ENCODE measurements at places on chromosomes 5 and 9.

DNA sequence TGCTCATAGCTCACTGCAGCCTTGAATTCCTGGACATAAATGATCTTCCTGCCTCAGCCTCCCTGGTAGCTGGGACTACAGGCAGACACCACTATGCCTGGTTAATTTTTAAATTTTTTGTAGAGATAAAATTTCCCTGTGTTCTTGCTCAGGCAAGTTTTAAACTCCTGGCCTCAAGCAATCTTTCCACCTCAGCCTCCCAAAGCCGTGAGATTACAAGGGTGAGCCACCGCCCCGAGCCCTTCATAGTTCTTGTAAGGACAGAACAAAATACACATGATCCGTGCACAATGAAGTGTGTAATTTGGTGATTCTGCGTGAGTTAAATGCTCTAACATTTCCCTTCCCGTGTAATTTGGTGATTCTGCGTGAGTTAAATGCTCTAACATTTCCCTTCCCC lies 27.7 kb upstream of the MYO10 start:
- no peak for DNase-seq

GRCh38 chr5:103624035-103624480 lies 61.5 kb upstream of the NUDT12 start:
- DNase-seq, result no peak

- DNase-seq, result no peak
These were observed 13.1 kb downstream of the TMOD1 start for GRCh38 chr9:97514531-97514930.

DNA sequence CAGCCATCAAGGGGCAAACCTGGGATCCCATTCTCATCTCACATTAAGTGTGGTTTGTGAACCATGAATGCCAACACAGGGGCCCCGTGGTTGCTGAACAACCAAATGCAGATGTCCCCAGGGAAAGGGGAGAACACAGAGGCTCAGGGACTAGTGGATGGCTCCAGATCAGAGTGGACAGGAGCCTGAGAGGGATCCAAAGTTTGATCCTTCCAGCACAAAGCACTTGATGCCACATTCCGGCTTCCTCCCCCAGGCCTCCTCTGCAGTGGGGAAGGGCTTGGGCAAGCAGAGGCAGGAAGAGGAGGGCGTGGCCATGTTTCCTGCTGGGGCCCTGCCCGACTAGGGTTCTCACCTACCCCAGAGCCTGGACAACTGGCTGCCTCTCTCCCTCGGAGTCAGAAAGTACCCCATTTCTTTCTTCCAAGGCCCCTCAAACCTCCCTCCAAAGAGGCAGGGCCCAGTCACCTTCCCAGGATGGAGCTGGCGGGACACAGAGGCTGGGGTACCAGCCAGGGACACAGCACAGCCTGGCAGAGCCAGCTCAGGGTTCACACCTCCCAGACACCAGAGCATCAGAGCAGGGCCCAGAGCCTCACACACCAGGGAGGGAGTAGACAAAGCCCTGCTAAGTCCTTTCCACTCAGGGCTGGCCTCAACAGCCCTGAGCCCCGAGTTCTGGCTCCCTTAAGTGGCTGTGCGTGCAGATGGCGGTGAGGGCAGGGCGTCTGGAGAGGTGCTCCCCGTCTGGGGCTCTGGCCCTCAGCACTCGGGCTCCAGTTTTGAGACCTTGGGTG lies 4.3 kb upstream of the RNF44 start:
- DNase-seq, result peak; percentile 66

DNA sequence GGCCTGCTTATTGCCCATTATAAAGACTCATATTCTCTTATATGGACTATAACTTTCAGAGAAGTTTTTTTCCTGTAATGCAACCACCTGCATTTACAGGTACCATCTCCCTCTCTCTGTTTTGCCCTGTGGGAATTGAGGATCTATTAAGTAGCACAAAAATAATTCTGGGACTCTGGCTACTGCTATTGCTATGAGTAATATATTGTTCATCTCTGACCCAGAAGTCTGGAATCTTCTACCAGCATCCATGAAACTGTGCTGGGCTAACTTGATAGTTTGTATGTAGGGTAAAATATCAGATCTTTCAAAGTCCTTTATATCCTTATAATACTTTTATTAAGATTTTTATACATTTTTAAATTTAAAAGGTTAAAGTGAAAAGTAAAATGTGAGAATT lies 607.2 kb downstream of the EFNA5 start:
- DNase-seq, result no peak

- DNase-seq, result no peak
These were observed 20.3 kb downstream of the NEK6 start for GRCh38 chr9:124278054-124278540.

DNA sequence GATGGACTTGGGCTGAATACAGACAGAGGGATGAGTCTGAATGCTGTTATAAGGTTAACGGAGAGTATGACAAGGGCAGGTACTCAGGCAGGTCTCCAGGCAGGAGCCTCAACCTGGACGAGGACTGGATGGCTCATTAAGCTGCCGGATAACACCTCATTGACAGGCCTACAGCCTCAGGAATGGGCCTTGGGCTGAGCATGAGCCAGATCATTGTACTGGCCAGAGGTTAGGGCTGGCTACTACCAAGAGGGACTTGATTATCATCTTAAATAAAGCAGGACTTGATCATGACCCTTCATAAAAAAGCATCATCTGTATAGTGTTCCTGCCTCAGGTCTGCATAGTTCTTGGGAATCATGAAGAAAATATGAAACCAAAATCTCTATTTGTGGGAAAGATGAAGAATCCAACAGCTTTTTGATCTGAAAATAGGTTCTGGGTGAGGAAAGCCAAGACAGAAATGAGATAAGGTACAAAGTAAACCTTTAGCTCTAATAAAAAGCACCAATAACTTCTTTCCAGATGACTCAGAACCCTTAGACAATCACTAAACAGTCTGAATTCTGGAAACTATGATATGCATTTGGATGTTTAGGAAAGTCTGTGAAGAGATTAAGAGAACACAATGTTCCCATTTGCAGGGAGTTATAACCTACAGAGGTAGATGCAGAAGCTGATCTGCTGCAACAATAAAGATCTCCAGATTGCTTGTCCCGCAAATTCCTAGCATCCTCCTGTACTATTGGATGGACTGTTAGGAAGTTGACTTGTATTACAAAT lies 343.1 kb downstream of the CTNND2 start:
- DNase-seq, result no peak

- no peak for DNase-seq
These were observed 6.2 kb downstream of the TBC1D9B start for GRCh38 chr5:179901462-179901861.

- DNase-seq, result no peak
These were observed 4.0 kb upstream of the MEGF9 start for GRCh38 chr9:120718316-120718715.

- DNase-seq, result no peak
These were observed 150.1 kb downstream of the CEP120 start for GRCh38 chr5:123273095-123273494.

DNA sequence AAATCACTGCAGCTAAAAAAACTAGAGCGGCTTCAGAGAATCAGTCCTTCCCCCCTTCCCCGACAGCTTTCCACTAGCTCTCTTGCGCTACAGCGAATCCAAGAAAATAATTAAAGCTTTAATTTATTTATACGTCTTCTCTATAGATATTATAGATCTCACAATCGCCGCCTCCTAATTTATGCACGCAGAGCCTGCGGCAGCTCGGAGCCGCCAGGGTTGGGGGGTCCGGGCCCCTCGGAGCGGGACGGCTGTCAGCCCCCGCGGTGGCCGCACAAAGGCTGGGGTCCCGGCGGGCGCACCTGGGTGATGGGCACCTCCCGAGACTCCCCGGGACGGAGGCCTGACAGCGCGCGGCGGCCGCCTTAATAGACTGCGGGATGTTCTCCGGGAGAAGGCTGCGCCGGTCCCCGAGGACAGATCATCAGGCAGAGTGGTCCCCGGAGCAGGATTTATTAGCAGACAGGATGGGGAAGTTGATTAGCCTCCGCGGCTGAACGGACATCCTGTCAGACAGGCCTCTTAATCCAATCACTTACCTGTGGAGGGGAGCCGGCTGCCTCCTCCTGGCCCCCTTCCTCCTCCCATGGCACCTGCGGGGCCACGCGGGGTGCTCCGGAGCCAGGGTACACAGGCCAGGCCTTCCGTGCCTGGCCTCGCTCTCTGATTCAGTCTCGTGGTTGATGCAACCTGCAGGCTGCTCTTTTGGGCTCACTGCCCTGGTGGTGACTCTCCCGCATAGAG lies 166.8 kb downstream of the MELK start:
- DNase-seq, result no peak

DNA sequence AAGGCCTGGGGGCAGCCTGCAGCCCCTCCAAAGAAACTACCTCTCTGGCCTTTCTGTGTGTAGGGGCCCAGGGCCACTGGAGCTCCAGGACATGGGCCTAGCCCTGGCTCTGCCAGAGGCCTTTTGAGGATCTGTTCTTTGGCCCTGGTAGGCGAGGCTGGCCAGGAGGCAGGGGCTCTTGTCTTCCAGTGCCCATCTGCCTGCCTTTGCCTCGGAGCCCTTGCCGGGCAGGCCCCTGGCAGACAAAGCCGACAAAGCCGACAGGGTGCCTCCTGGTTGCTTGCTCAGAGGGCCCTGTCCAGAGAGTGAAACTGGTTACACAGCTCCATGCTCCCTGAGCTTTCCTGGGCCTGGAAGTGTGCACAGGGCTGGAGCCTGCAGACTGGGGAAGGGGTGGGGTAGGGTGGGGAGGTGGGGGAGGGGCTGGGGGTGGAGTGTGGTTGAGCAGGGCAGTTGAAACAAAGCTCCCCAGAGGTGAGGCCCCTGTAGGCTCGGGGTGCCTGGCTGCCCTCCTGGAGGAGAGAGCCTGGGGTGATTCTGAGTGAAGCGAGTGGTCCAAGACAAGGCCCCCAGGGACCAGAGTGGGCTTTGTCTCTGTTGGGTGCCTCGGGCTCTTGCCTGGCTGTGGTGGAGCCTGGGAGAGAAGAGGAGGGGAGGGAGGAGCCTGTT lies 29.3 kb downstream of the PTPA start:
- DNase-seq, result no peak

GRCh38 chr5:3836528-3836927 lies 240.9 kb downstream of the IRX1 start:
- no peak for DNase-seq

DNA sequence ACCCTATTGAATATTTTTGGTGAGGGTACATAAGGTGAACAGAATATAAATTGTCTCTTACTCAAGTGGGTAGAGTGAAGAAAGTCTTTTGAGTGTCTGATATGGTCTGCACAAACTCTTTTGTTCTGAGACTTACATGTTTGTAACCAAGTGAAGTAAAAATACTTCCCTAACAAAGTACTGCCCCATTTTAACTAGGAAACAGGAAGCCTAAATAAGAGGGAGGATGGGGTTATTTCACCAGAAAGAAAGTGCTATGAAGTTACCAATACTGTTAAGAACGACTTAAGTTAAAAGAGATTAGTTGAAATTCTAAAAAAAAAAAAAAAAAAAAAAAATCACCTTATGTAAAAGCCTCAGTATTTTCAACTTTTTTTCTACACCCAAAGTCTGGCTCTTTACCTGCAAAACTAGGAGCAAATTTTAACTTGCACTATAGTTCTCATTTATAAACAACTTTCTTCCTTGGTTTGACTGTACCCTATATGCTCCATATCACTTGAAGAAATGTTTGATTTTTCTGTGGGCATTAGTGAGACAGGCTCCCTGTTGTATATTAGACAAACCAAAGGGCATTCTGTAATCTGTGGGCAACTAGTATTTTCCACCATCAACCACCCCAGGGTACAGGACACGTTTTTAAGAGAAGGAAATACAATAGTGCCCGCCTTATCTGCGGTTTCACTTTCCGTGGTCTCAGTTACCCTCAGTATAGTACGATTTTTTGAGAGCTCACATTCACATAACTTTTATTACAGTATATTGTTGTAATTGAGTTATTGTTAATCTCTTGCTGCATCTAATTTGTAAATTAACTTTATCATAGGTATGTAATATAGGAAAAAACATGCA lies 127.7 kb downstream of the NR3C1 start:
- DNase-seq, result no peak

DNA sequence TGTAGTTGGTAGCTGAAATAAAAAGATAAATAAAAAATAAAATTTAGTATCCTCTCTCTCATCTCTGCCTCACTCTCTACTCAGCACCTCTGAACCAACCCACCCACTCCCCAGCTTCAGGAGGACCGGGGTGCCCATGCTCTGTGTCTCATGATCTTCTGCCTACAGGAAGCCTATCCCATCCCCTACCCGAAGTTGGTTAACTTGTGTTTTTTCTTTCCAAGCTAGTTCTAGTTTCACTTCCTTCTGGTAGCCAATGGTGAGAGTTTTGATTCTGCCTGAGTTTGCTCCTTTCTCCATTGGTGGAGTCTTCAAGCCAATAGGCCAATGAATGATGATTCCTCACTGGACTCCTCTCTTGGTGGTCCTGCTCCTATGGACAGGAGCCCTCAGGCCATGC lies 32.1 kb downstream of the SNX24 start:
- DNase-seq, result no peak

- DNase-seq, result no peak
These were observed 692.3 kb downstream of the PTPRD start for GRCh38 chr9:9920425-9921060.

- DNase-seq, result no peak
These were observed 4.1 kb upstream of the ADRA1B start for GRCh38 chr5:159912033-159912800.

DNA sequence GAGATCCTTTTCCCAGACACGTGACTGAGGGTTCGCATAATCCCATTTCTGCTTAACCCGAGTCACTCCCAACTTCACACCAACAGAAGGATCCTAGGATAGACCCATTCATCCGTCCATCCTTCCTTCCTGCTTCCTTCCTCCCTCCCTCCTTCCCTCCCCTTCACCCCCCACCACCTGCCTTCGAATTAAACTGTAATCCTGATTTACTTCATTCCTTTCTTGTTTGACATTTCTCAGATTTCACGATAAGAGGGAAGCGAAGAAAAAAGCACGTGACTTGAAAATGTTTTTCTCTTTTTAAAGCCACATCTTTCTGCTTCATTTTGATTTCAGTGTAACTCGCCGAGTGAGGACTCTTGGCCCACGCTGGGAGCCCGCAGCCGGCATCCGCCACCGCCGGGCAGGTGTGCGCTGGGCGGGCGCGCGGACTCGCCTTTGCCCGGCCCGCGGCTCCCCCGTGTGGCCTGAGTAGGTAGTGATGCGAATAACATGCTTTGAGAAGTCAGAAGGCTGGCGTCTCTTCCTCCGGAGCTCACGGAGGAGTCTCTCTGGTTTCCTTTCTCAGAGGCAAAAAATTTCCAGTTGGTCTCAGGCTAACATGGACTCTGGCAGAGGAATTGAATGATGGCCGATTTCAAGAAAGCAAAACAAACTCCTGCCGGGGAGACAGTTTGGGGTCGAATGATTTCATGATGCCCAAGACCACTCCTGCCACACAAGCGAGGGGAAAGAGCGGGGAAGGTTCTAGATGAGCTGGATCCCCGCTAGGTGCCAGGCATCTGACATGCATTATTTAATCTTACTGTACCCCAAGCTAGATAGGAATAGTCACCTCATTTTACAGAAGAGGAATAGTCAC lies 117.7 kb downstream of the SLC12A2 start:
- peak; percentile 41 for DNase-seq

DNA sequence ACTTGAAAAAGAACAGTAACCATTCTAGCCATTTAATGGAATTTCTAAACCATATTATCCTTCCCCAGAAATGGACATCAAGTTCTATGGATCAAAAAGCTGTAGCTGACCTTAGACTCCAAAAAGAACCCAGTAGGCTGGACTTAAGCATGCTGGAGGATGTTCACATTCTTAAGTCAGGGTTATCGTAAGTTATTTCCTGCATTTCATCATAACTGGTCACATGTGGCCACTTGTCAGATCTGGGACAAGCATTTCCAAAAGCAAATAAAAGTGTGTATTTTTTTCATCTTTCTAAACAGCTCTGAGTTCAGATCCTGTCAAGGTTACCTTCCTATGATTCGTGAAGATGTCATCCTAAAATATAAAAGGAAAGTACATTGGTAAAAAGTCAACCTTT lies 274.5 kb upstream of the PTGER4 start:
- DNase-seq, result no peak

- no peak for DNase-seq
These were observed 28.0 kb upstream of the SYK start for GRCh38 chr9:90773617-90774016.
